ENCODE measurements at places on chromosomes 5 and 9. TPM values are rescaled to one million over a fixed set of nuclear protein-coding genes. Genes with fewer than 3 reads are reported as not detected.

Gene GRIA1
- 1.6 TPM for polyA plus RNA-seq

Gene FRMPD1
- not detected for polyA plus RNA-seq

Gene HMMR
- 7.8 TPM for polyA plus RNA-seq

Gene NTRK2
- polyA plus RNA-seq = 0.74 TPM

- no peak for DNase-seq
These were observed 23.6 kb upstream of the RAB14 start for GRCh38 chr9:121225240-121225639.

DNA sequence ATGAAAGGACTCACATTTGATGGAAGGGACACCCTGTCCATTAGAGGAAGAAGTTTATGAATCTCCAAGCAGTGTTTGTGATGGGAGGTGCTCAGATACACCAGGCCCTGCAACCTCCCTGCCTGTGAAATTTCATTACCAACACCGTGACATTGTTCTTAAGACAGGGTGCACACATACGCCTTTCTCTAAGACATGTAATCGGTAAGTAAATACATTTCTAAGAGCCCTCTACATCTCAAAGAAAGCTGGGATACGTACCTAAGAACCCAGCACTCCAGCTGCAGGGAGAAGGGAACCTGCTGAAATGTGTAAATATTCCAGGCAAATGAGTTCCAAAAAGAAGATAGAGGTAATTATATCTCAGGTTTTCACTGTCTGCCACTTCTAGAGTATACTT is 125.0 kb upstream of the APC start:
- no peak for DNase-seq

- no peak for DNase-seq
These were observed 20.2 kb downstream of the SNX18 start for GRCh38 chr5:54537725-54538124.

DNA sequence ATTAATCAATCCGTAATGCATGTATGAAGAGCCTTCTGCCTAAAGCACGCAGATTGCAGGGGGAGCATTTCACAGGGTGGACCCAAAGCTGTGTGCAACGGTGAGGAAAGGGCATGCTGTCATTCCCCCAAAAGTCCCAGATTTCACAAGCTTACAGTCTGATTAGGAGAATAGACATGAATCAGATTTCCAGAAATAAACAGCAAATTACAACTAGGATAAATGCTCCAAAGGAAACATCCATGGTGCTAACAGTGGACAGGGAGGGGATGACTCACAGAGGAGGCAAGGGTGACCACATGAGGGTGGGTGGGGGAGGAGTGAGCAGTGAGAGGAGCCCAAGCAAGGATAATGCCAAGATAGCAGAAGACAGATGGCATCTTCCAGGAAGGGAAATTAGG is 258.4 kb upstream of the TAS2R1 start:
- no peak for DNase-seq

- DNase-seq = no peak
These were observed 5.0 kb upstream of the PTGER4 start for GRCh38 chr5:40674661-40675235.

DNA sequence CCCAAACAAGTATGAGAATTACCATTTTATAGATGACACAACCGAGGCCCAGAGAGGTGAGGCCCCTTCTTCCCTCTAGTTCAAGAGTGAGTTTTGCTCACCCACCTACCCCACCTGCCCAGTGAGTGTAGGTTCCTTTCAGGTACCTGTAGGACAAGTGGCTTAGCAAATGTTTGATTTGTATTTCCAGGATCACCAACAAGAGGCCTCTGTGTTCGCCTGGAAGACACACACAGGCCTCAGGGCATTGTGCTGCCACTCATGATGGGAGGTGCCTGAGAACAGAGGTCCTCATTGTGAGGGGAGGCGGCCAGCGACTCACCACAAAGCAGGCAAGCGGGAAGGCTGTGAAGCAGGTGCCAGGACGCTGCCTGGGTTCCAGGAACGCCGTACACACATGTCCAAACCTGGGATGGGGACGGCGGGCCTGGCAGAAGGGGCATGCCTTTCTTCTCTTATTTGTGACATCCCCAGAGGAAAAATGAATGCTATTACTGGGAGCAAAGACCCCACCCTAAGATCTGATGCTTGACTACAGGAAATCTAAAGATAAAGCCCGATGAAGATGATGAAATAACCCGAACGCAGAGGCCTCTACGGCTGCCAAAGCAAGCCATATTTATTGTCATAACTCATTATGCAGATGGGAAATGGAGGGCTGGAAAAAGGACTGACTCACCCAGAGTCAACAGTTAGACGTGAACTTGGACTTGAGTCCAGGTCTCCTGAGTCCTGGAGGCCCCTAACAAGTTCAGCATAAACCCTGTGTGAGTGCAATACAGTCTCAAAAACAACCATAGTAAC is 60.2 kb upstream of the SLC25A51 start:
- no peak for DNase-seq

- no peak for DNase-seq
These were observed 90.0 kb upstream of the HMHB1 start for GRCh38 chr5:143721925-143722324.

GRCh38 chr5:57486027-57486602 is 3.5 kb upstream of the ACTBL2 start:
- DNase-seq = no peak

DNA sequence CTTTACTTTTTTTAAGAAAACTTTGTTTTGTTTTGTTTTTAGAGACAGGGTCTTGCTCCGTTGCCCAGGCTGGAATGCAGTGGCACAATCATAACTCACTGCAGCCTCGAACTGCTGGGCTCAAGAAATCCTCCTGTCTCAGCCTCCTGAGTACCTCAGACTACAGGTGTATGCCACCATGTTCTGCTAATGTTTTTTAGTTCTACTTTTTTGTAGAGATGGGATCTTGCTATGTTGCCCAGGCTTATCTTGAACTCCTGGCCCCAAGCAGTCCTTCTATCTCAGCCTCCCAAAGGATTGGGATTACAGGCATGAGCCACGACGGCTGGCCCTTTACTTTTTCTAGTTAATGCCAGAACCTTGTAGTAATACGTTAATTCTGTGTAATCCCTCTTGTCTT is 36.0 kb downstream of the IPO11 start:
- DNase-seq = no peak

- DNase-seq = no peak
These were observed 426 bp downstream of the FAM114A2 start for GRCh38 chr5:154038261-154038706.

DNA sequence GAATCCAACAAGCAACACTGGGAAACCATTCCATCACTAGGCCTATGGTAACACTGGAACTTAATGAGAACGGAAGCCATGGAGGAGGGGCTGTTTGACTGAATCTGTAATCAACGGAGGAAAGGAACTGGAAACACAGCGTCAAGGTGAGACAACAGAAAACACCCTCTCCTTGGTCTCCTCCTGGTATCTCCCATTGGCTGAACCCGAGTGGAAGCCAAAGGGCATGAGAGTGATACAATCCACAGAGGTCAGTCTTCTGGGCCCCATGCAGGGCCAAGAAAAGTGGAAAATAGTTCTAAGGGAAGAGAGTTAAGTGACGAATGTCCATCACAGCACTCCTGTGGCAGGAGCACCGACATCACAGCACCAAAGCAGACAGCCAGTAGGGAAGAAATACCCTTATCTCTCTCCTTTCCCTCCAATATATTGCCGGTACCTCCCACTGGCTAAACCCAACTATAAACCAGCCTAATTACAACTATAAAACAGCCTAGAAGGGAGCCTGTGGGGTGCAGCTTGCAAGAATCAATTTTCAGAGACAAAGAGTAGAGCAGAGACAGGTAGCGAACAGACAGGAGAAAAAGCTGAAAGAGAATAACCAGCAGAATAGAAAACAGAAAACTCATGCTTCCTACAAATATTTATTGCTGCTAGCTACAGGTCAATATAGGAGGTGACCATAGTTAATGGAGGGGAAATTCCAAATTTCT is 107.4 kb upstream of the IFNE start:
- DNase-seq = no peak

DNA sequence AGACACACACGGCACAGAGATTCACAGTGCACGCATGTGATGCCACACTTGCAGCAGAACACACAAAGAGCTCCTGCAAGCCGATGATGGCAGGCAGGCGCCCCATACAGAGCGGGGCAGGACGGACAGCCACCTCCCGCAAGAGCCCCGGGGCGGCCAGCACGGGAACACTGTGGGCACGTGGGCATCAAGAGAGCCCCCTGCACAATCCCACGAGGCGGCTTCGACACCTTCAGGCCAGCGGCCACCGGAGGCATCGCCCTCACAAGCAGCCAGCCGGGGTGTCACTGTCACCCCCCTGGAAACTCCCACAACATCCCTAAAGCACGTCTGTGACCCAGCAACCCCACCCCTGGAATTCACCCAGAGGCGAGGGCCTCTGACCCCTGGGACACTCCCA is 17.9 kb downstream of the TERT start:
- no peak for DNase-seq

DNA sequence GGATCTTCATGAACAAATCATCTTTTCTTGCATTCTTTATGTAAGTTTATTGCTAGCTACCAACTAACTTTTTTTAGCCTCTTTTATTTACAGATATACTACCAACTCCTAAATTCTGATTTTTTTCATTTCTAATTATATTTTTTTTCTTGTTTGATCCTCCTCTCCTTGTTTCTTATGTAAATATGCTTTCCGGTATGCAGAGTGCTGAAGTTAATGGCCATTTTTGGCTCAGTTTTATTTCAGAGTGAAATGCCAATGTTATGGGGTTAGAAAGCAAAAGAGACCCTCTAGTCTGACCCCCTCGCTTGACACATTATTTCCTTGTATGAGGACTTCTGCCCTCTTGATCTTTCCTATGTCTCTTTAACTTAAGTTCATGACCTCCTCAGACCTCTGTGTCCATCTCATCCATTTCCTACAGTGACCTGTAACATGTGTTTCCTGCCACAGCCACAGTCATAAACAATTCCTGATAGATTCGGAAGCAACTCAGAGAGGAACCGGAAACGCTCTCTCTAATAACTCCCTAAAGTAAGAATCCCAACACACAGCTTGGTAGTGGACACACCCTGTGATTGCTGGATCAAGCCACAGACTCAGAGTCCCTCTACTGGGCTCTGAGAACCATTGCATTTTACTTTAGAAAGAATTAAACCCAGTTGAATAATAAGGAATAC is 42.9 kb upstream of the AFAP1L1 start:
- DNase-seq = peak; percentile 66

DNA sequence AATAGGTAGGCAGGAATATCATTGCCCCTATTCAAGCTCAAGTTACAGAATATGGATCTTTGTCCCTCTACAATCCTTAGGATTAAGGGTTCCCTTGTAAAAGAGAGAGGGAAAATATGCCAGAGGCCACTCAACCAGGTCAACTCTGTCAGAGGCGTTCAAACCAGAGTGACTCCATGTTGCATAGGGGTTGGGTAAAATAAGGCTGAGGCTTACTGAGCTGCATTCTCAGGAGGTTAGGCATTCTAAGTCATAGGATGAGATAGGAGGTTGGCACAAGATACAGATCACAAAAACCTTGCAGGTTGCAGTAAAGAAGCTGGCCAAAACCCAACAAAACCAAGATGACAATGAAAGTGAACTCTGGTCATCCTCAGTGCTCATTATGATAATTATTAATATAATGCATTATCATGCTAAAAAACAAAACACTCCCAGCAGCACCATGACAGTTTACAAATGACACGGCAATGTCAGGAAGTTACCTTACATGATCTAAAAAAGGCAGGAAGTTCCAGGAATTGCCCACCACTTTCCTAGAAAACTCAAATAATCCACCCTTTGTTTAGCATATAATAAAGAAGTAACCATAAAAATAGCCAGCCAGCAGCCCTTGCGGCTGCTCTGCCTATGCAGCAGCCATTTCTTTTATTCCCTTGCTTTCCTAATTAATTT is 64.8 kb downstream of the ERP44 start:
- no peak for DNase-seq

GRCh38 chr5:134552301-134552700 is 26.8 kb downstream of the JADE2 start:
- peak; percentile 99 for DNase-seq

DNA sequence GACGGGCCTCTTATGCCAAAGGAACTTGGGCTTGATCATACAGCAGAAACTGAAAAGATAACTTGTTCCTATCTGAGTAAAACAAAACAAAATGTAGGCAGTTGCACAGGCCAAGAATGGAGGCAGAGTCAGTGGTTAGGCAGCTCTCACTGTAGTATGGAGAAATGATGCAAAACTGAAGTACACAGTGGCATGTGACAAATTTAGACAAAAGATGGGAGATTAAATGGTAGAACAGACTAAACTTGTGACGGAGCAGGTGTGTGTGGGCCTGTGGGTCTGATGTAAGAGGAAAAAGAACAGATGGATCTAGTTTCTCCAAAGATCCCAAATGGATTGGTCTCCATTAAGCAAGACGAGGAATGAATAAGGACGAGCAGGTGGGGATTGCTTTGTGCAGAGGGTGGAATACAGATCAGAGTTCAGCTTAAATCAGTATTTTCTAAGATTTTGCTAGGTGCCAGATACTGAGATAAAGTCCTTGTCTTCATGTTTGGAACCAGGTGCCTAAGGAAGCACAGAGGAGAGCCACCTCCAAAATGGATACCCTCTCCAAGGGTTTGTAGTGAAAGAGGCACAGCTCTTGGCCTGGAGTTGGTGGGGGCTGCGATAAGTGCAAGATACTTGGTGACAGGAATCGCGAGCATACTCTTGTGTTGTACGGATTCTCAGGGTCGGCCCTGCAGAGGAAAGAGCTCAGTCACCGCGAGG is 722 bp upstream of the DCP2 start:
- DNase-seq = no peak

DNA sequence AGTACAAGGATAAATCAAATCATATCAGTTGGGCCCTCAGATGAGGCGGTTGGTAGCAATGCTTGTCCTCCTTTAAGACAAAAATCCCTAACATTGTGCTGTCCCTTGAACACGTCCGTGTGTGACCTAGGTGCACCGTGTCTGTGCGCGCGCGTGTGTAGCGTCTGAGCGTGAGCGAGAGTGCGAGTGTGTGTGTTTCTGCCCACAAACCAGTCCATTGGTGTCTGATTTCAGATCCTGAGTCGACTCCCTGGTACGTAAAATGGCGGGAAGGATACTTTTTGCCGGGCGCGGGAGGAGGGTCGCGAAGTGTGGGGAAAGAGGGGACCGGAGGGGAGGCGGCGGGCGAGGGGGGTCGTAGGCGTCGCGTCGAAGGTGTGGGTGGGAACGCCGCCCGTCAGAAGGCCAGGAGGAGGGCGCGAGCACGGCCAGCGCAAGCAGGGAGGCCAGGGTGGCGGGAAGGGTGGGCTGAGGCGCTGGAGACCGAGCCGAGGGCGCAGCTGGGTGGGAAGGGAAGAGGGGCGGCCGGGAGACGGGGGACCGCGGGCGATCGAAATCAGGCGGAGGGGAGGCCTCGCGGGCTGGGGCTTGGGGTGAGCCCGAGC is 8.9 kb downstream of the OTP start:
- no peak for DNase-seq
